T-helper 17 cell (primary cell): ENCODE measurements at places on chromosomes 2 and 18.
A peak's percentile ranks its signal among the peaks of the same experiment; 100 is the strongest.

DNA sequence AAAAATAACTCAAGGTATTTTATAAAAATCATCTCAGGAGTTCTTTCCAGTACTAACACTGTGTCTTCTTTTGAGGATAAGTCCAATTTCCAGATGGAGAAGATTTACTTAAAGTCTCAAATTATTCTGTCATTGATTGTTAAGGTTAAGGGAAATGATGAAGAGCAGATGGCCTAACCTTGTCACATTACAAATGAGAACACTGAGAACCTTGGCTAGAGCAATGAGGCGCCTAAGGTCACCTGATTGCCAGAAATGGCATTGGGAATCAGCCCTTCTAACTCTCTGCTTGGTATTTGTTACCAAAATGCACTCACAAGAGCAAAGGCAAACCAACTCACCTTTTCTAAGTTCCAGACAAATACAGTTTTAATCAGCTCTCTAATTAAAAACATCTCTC is 835.1 kb downstream of the RNF144A start:
- H3K27ac ChIP-seq = no peak overlapping the region
- no peak overlapping the region for H3K4me3 ChIP-seq
- H3K36me3 ChIP-seq = no peaks in the 10 kb centered on the region
- DNase-seq = no peak
- no peaks in the 10 kb centered on the region for H3K4me1 ChIP-seq
- H3K27me3 ChIP-seq = no peaks in the 10 kb centered on the region

DNA sequence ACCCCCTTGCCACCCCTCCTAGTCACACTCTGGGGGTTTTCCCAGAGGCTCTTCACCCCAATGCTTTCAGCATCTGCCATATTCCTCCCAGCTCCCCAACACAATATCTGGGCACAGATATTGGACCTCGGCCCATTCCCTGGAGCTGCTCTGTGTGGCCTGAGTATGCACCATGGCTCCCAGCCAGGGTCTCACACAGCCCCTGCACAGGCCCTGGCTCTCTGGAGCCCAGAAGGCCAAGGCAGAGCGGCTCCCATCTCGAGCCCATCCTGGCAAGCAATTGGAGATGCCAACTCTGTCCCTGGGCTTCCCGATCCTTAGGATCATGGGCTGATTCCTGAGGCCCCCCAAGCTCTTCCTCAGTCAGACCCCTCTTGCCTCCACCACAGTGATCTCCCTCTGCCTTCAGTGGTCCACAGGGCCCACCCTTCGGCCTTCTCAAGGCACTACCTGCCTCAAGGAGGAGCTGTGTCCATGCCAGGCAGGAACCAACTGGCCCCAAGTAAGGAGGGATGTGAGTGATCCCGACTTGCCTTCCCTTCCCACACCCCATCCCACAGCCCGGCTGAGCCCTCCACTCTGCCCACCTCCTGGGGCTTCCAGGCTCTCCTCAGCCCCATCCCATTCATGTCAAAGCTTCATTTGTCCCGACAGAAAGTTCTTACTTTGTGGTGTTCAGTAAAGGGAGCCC is 62.7 kb downstream of the ADD2 start:
- H3K27ac ChIP-seq = no peak overlapping the region
- no peaks in the 10 kb centered on the region for H3K36me3 ChIP-seq
- H3K4me1 ChIP-seq = no peaks in the 10 kb centered on the region
- H3K27me3 ChIP-seq = no peaks in the 10 kb centered on the region
- DNase-seq = no peak
- H3K4me3 ChIP-seq = no peak overlapping the region

DNA sequence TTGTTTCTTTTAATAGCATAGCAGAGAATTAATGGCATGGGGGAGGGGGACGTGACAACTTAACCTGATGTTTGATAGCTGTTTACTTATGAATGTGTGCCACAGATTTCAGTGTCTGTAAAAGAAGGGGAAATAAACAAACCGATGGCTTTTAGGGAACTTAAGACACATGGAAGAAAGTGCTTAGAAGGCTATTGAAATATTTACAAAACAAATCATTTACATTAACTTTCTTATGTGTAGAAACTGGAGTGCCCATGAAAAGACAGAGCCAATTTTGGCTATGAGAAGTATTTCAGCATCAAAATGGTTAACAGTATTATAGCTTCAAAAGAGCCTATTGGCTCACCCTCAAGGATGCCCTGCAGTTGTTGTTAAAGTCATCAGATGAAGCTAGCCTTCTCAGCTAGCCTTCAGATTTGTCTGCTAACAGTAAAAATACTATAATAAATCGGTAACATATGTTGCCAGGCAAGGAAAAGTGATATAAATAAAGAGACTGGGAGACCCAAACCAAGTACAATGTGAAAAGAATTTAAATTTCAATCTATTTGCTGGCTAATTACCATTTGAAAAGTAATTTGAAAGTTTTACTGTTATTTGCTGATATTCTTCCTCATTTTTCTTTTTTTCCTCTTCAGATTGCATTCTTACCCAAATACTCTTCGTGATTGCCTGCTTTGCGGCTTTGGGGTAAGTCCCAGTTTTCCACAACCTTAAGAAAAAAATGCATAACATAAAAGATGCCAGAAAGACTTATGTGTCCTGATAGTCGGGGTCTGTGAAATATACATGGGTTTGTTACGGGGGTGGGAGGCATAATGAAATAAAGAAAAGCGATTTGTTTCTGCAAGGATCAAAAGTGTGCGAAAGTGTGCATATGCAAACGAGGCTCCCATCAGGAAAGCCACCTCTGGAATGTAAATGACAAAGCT is 256.4 kb downstream of the MEIS1 start:
- no peak overlapping the region for H3K4me3 ChIP-seq
- no peaks in the 10 kb centered on the region for H3K4me1 ChIP-seq
- no peak for DNase-seq
- no peaks in the 10 kb centered on the region for H3K36me3 ChIP-seq
- H3K27ac ChIP-seq = no peak overlapping the region

GRCh38 chr2:187372213-187372612 is 75.8 kb downstream of the CALCRL start:
- DNase-seq = no peak
- no peak overlapping the region for H3K27ac ChIP-seq
- H3K27me3 ChIP-seq = no peaks in the 10 kb centered on the region
- H3K36me3 ChIP-seq = no peaks in the 10 kb centered on the region
- H3K4me1 ChIP-seq = no peaks in the 10 kb centered on the region

- no peaks in the 10 kb centered on the region for H3K36me3 ChIP-seq
- DNase-seq = peak; percentile 48
- H3K27me3 ChIP-seq = peaks cover 6% of the 10 kb centered on the region
- peaks cover 4% of the 10 kb centered on the region for H3K4me1 ChIP-seq
Observed at GRCh38 chr2:172172513-172173173, 69.9 kb upstream of the DLX2 start.

- H3K4me3 ChIP-seq = peak overlapping the region; percentile 2
- peak overlapping the region; percentile 83 for H3K27ac ChIP-seq
- H3K27me3 ChIP-seq = no peaks in the 10 kb centered on the region
- peaks cover 3% of the 10 kb centered on the region for H3K36me3 ChIP-seq
- DNase-seq = no peak
Observed at GRCh38 chr2:33498291-33498956, 22.0 kb downstream of the RASGRP3 start.

DNA sequence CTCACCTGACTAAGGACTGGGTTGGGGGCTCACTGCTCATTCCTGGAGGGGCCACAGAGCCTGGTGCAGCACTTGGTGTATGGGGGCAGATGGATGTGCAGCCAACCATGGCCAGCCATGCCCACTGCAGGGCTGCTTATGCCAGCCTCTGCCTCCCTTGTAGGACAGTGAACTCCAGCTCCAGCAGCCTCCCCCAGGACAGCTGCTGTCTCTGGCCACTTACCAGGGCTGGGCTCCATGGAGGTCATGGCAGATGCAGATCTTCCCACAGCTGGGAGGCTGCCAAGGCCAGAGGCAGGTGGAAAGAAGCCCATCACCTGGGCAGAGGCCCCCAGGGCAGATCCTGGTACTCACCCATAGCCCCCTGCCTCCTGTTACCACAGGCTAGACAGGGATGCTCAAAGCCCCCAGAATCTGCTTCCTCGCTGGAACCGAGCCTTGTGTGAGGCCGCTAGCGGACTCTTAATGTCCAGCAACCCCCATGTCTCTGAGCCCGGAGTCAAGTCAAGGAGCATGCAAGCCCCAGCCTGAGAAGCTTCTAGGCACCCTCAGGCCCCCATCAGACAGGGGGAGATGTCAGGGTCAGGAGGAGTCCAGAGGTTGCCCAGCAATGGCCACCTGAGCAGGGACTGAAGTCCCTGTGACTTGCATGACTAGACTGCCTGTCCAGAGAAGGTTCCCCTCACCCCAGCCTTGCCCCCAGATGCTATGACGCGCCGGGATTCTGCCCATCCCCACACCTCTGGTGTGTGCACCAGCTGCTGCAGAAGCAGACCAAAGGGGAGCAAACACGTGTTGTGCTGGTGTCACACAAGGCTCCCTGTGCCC is 123.6 kb downstream of the TWIST2 start:
- peaks cover 2% of the 10 kb centered on the region for H3K36me3 ChIP-seq
- no peak overlapping the region for H3K4me3 ChIP-seq
- H3K4me1 ChIP-seq = peaks cover 2% of the 10 kb centered on the region
- DNase-seq = no peak
- peaks cover 43% of the 10 kb centered on the region for H3K27me3 ChIP-seq
- H3K27ac ChIP-seq = no peak overlapping the region

GRCh38 chr2:97761192-97761591 is 47.8 kb downstream of the ZAP70 start:
- no peak for DNase-seq
- H3K27ac ChIP-seq = peak overlapping the region; percentile 91
- H3K4me1 ChIP-seq = peaks cover 30% of the 10 kb centered on the region
- peaks cover 5% of the 10 kb centered on the region for H3K36me3 ChIP-seq
- no peaks in the 10 kb centered on the region for H3K27me3 ChIP-seq

GRCh38 chr2:119352357-119352756 is 14.3 kb downstream of the C2orf76 start:
- H3K36me3 ChIP-seq = peaks cover 3% of the 10 kb centered on the region
- H3K4me1 ChIP-seq = peaks cover 12% of the 10 kb centered on the region
- DNase-seq = no peak
- no peak overlapping the region for H3K4me3 ChIP-seq
- no peaks in the 10 kb centered on the region for H3K27me3 ChIP-seq

GRCh38 chr18:24627644-24628315 is 167.3 kb downstream of the HRH4 start:
- H3K4me1 ChIP-seq = no peaks in the 10 kb centered on the region
- H3K27ac ChIP-seq = no peak overlapping the region
- H3K27me3 ChIP-seq = peaks cover 56% of the 10 kb centered on the region
- H3K36me3 ChIP-seq = peaks cover 2% of the 10 kb centered on the region
- no peak for DNase-seq
- H3K4me3 ChIP-seq = no peak overlapping the region

- H3K4me3 ChIP-seq = no peak overlapping the region
- peaks cover 5% of the 10 kb centered on the region for H3K36me3 ChIP-seq
- H3K27me3 ChIP-seq = peaks cover 71% of the 10 kb centered on the region
Observed at GRCh38 chr2:105445498-105445897, 46.6 kb upstream of the FHL2 start.

- H3K4me1 ChIP-seq = no peaks in the 10 kb centered on the region
- no peak for DNase-seq
- H3K36me3 ChIP-seq = no peaks in the 10 kb centered on the region
- no peak overlapping the region for H3K27ac ChIP-seq
Observed at GRCh38 chr2:30741576-30741975, 65.7 kb downstream of the CAPN13 start.

GRCh38 chr2:134875309-134875708 is 36.9 kb downstream of the ACMSD start:
- DNase-seq = no peak
- no peaks in the 10 kb centered on the region for H3K4me1 ChIP-seq
- no peak overlapping the region for H3K4me3 ChIP-seq
- H3K27ac ChIP-seq = no peak overlapping the region
- no peaks in the 10 kb centered on the region for H3K27me3 ChIP-seq
- no peaks in the 10 kb centered on the region for H3K36me3 ChIP-seq

- DNase-seq = no peak
- H3K27ac ChIP-seq = no peak overlapping the region
- H3K4me1 ChIP-seq = peaks cover 12% of the 10 kb centered on the region
- H3K4me3 ChIP-seq = no peak overlapping the region
Observed at GRCh38 chr2:232288489-232289030, 90.0 kb upstream of the ALPP start.

GRCh38 chr18:48702346-48703027 is 163.7 kb downstream of the CTIF start:
- H3K4me1 ChIP-seq = peaks cover 15% of the 10 kb centered on the region
- DNase-seq = no peak
- H3K27me3 ChIP-seq = no peaks in the 10 kb centered on the region
- H3K27ac ChIP-seq = peak overlapping the region; percentile 21
- H3K4me3 ChIP-seq = no peak overlapping the region

- peaks cover 46% of the 10 kb centered on the region for H3K27me3 ChIP-seq
- H3K27ac ChIP-seq = no peak overlapping the region
- H3K4me1 ChIP-seq = peaks cover 5% of the 10 kb centered on the region
- DNase-seq = no peak
Observed at GRCh38 chr2:159996792-159997546, 65.4 kb downstream of the PLA2R1 start.

DNA sequence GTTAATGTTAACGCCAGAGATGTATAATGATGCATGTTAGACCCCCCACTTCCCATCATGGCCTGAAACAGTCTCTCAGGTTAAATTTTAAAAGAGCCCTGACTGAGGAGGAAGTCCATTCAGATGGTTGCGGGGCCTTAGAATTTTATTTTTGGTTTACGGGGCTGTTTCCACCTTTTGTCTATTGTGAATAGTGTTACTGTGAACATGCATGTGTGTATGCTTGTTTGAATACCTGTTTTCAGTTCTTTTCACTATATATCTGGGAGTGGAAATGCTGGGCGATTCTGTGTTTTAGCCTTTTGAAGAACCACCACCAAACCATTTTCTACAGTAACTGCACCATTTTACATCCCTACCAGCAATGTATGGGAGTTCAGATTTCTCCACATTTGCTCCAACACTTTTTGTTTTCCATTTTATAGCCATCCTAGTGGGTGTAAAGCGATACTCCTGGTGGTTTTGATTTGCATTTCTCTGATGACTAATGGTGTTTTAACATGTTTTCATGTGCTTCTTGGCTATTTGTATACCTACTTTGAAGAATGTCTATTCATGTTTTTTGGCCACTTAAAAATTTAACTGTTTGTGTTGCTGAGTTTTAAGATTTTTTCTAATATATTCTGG is 133.0 kb downstream of the MYO3B start:
- H3K4me1 ChIP-seq = no peaks in the 10 kb centered on the region
- no peak overlapping the region for H3K4me3 ChIP-seq
- no peak for DNase-seq
- H3K27ac ChIP-seq = no peak overlapping the region
- no peaks in the 10 kb centered on the region for H3K36me3 ChIP-seq

- no peaks in the 10 kb centered on the region for H3K27me3 ChIP-seq
- no peak for DNase-seq
Observed at GRCh38 chr2:40680547-40680946, 228.7 kb upstream of the SLC8A1 start.

DNA sequence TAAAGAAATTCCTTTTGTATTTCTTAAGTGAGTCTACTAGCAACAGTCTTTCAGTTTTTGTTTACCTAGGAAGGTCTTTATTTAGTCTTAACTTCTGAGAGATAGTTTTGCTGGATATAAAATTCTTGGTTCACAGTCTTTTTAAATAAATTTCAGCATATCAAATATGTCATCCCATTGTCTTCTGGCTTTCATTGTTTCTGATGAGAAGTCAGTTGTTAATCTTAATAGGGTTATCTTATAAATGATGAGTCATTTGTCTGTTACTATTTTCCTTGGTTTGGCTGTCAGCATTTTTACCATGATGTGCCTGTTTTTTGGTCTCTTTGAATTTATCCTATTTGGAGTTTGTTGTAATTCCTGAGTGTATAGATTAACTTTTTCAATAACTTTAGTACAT is 129.3 kb downstream of the FAM210A start:
- H3K4me1 ChIP-seq = peaks cover 2% of the 10 kb centered on the region
- H3K27ac ChIP-seq = no peak overlapping the region
- H3K36me3 ChIP-seq = peaks cover 9% of the 10 kb centered on the region
- DNase-seq = no peak
- no peaks in the 10 kb centered on the region for H3K27me3 ChIP-seq
